ENCODE measurements at places on chromosomes 1 and 21.
A peak's percentile ranks its signal among the peaks of the same experiment; 100 is the strongest.

DNA sequence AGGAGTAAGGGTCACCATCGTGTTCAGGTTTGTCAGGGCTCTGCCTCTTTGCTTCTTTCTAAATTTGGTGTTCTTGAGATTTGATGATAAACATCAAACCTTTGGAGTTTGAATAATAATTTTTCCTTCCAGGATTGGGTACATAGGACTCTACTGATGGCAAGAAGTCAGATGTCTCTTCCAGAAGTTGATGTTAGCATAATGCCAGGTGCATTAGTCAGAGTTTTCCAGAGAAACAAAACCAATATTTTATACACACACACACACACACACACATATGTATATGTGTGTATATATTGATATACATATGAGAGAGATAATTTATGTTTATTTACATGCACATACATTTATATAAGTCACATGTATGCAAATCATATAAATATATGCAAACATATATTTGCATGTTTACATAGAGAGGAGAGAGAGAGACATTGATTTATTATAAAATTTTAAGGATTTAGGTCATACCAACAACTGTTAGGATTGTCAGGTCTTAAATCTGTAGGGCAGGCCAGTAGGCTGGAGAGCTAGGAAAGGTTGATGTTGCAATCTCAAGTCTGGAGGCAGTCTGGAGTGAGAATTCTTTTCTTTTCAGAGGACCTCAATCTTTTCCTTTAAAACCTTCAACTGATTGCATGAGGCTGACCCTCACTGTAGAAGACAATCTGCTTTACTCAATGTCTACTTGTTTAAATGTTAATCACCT, 199.2 kb downstream of the HLX start:
- no peak for DNase-seq

DNA sequence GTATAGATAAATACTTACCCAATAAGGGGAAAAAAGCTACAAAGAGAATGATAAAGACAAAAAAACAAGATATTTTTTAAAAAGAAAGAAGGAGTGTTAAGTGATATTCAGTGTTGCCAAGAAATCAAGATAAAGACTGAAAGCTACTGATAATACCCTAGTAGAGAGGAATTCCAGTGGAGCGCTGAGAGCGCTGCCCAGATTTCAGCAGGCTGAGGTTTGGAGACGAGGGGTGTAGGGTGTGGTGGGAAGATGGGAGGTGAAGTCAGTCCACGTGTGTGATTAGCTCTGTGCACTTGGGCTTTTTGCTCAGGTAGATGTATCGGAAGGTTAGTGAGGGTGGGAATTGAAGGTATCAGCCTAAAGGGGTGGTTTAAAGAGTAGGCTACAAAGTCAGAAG, 47.8 kb downstream of the FMN2 start:
- DNase-seq = no peak

DNA sequence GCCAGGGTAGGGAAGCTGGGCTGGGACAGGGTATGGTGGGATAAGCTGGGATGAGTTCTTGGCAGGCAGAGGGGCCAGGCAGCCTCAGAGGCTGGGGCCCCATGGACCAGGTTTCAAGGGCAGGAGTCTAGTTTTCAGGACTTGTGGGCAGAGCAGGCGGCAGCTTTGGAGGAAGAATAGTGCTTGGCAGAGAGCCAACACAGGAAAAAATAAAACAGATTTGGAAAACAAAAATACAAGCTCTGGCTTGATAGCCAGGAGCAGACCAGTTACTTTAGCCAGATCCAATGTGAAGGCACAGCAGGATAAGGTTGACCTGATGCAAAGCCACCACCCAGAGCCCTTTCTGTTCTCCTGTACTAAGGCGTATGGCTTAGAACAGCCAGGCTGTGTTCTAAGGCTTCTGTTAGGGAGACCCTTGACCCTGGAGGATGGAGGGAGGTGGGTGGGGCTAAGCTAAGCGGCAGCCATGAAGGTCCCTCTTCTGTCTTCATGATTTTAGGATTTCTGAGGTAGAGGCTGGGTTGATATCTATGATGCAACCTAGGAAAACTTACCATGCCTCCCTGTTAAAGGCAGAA, 5.5 kb downstream of the TRAF5 start:
- DNase-seq = no peak

- no peak for DNase-seq
These were observed 235.4 kb downstream of the TTLL7 start for GRCh38 chr1:83763361-83764095.

- DNase-seq = peak; percentile 28
These were observed 4.5 kb downstream of the TNFSF4 start for GRCh38 chr1:173202424-173203145.

DNA sequence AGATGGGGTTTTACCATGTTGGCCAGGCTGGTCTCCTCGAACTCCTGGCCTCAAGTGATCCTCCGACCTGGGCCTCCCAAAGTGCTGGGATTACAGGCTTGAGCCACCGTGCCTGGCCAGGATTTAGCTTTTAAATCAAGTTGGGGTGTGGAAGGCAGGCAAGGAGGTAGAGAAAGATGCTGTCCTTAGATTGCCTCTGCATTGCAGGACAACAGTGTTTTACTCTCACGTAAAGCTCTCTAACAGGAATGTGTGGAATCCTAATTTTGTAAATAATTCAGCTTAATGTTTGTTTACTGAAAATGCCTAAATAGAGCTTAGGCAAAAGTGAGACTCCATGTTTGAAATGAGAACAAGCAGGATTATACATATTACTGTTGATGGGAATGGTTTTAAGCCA, 29.5 kb upstream of the TGFB2 start:
- no peak for DNase-seq

GRCh38 chr1:91130256-91130985, 108.6 kb upstream of the ZNF644 start:
- no peak for DNase-seq

DNA sequence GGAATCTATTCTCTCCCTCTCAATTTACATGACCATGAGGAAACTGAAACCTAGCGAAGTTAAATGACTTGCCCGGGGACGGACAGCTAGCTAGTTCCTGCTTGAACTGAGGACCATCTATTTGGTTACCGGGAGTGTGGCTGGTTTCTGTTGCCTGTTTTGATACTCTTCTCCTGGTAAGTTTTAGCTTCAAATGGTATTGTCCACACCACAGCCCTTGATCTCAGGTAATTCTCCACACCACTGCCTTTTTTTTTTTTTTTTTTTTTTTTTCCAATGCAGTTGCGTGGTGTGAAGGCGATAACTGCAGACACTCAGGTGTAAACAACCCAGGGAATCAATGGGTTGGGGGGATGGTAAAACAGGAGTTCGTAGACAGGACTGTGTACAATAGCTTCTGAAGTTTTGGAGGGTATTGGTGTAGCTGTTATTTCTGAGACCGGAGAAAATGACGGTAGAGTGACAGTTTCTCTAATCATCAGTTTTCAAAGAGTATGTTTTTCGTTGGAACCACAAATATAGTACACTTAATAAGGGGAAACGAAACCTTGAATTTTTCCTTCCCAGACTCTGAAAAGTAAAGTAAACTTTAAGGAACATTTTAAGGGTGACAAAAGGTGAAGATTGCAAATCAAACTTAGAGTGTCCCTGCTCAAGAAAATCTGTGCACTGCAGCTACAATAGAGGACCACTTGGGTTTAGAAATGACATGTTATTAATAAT, 125.3 kb upstream of the CACYBP start:
- peak; percentile 32 for DNase-seq

- no peak for DNase-seq
These were observed 54.6 kb downstream of the STXBP3 start for GRCh38 chr1:108801101-108801500.

- DNase-seq = peak; percentile 13
These were observed 21.7 kb upstream of the KCND3 start for GRCh38 chr1:112011202-112011601.

GRCh38 chr1:16938351-16939321, 16.9 kb downstream of the CROCC start:
- DNase-seq = no peak

- DNase-seq = no peak
These were observed 32.3 kb downstream of the TMEM63A start for GRCh38 chr1:225849925-225850324.

DNA sequence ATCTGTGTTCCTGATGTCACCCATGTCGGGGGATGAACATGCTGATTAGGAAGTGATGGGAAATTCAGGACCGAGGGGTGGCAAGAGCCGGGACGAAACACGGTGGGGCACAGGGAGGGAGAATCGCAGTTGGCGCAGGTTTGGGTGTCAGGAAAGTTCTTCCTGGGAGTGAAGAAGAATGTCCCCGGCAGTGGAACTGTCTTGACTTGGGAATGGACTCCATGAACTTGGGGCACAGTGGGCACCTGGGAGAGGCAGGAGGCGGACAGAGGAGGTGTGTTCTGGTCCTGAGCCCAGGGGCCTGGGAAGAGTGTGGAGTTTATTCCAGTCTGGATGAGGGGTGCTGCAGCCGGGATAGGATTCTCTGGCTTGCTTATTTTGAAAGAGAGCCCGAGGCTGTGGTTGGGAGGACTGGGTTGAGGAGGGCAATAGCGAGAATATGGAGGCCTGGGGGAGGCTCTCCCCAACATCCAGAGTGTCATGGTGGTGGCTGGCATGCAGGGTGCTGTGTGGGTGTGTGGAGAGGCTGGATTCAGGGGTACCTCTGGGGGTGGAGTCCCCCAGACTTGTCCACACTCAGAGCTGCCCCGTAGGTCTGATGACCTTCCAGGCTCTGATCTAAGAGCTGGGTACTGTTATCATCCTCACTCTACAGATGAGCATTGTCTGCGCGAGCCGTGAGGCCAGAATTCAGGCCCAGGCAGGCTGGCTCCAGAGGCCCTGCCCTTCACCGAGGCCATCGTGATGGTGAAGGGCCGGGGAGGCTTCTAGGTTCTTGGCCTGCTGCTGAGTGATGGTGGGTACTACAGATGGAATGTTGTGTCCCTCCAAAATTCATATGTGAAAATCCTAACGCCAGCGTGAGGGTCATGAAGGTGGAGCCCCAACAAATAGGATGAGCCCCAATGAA, 274.5 kb upstream of the C1orf174 start:
- no peak for DNase-seq

GRCh38 chr1:6911021-6911941, 126.0 kb downstream of the CAMTA1 start:
- DNase-seq = no peak

- no peak for DNase-seq
These were observed 1242.4 kb upstream of the ADGRL4 start for GRCh38 chr1:80248886-80249285.

DNA sequence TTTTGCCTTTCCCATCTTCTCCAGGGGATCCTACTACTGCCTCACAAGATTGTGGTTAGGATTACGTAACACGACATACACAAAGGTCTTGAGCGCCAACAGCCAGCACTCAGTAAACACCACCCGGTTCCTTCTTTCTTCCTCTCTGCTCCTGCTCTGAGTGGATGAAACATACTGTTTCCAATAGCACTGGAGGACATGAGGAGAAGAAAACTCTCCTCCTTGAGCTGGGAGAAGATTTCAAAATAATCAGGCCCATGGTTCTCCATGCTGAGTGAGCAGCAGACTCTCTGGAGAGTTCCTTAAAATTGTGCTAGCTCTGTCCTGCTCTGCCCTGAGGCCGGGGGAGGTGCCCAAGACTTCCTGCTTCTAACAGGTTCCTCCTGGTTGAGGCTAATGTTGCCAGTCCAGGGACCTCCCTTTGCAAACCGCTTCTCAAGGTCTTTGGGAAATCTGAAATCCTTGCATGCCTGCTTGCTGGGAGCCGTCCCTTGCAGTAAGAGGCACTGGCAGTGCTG, 29.4 kb upstream of the MX1 start:
- peak; percentile 85 for DNase-seq

All from MV-4-11 (cell line).